ENCODE measurements at places on chromosomes 2 and 18.
A peak's percentile ranks its signal among the peaks of the same experiment; 100 is the strongest.

- no peak for DNase-seq
These were observed 99.6 kb downstream of the ZFP36L2 start for GRCh38 chr2:43126817-43127207.

DNA sequence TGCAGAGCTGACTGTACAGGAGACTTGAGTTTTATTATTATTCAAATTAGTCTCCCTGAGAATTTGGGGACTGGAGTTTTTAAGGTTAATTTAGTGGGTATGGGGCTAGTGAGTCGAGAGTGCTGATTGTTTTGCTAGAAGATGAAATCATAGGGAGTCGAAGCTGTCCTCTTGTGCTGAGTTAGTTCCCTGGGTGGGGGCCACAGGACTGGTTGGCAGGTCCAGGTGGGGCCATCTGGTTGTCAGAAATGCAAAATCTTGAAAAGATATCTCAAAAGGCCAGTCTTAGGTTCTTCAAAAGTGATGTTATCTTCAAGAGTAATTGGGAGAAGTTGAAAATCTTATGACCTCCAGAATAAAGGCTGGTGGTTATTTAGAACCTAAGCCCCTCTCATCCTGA is 267.3 kb downstream of the MYCN start:
- no peak for DNase-seq

- DNase-seq, result no peak
These were observed 789.4 kb downstream of the LRP1B start for GRCh38 chr2:141341444-141341843.

GRCh38 chr2:129708221-129708967 is 271.1 kb upstream of the RAB6C start:
- DNase-seq, result no peak

DNA sequence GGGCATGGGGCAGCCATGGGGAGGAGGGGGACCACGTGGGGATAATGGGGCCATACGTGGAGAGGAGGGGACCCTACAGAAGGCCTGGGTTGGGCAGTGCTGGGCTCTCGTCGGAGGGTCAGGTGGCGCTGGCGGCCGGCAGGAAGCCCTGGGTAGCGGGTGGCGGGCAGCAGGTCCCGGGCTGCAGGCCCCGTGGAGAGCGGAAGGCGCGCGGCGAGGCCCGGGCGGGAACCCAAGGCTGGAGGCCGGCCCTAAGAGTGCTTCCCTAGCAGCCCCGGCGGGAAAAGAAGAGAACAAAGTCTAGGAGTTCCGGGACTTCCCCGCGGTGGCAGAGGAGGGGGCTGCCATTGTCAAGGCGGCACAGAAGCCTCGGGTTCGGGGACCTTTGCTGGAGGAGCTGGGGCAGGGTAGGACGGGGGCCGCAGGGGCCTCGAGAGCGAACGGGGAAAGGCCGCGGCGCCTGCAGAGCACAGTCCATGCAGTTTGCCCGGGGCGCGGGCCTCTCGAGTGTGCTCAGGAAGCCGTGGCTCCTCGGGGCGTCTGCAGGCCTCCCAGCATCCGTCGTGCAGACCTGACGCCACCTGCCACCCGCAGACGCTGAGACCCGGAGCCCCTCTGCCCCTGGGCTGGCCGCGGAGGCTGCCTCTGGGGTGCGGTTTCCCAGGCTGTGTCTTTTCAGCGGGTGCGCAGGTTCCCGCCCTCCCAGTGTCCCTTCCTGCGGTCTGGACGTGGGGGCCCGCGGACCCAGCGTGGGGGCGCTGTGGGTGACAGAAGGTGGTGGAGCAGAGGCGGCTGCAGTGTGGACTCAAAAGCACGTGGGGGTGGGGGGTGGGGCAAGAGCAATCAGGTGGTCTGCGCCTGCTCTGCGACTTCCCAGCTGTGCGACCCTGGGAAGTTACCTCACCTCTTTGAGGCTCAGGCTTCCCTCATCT is 19.4 kb upstream of the NCL start:
- DNase-seq, result peak; percentile 10

- DNase-seq, result no peak
These were observed 11.1 kb upstream of the KLHL30 start for GRCh38 chr2:238127165-238128060.

GRCh38 chr2:71941726-71942525 is 205.7 kb downstream of the CYP26B1 start:
- no peak for DNase-seq

DNA sequence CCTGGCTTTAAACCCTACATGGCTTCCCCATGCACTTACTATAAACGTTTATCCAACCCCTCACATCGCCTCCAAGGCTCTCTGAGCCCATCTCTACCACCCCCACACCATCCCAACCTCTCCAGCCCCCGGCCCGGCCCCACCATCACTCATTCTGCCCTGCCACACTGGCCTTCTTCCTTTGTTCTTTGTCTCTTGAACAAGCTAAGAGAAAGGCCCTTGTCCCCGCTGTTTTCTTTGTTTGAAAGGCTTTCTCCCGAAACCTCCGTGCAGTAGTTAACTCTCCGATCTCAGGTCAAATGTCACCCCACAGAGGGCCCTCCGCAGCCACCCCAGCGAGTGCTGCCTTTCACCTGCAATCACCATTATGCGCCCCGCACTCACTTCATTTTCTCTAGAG is 100.4 kb downstream of the AFF3 start:
- no peak for DNase-seq

- no peak for DNase-seq
These were observed 18.8 kb downstream of the NEMP2 start for GRCh38 chr2:190515687-190516086.

DNA sequence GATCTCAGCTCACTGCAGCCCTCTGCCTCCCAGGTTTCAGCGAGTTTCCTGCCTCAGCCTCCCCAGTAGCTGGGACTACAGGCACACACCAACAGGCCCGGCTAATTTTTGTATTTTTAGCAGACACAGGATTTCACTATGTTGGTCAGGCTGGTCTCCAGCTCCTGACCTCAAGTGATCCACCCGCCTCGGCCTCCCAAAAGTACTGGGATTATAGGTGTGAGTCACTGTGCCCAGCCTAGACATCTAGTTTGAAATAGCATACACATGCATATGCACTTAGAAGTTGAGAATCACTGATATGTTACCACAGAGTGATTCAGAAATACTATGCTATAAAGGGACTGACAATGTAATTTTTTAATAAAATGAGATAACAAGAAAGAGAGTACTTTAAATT is 69.8 kb upstream of the CDKL4 start:
- no peak for DNase-seq

GRCh38 chr2:216911886-216912285 is 52.0 kb upstream of the TNP1 start:
- no peak for DNase-seq

DNA sequence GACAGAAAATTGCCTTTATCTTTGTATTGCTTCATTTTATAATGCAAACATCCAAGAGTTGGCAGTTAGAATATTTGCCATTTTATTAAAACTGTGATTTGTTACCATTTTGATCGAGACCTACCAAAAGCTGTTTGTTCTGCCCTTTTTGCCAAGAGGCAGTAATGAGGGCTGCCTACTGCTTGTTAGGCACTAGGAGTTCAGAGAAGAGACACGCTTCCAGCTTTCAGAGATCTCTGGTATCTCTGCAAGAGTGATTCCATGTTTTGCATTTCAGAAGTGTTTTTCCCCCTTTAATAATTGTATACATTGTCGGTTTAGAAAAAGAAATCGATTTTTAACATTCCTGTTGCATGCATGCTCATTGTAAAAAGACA is 628 bp downstream of the MRPL30 start:
- DNase-seq, result no peak

DNA sequence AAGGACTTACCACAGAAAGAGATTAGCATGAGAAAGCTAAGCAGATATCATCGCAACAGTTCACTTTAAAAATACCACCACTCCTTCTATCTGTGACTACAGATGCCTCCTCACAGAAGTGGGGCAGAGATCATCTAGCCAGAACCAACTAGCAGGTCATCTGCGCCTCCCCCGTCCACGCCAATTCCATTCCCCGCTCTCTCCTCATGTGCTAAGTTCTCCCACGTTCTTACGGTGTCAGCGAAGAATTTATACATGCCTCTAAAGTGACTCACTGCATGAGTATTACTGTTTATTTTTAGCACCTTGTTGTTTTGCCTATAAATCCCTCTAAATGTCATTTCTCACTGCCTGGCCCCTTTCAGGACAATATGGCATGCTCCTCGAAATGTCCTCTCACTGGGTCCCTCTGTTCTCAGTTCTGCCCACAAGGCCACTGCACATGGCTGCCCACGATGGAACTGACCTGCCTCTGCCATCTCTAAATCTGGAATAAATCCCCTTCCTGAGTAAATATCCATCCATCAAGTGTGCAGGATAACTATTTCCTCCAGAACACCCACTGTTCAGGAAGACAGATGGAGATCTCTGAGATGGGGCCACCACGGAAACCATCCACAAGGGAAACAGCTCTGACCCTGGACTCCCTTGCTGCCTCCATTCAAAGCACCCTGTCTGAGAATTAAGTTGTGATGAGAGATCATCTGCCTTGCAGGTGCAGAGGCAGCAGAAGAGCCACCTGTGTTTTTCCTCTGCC is 137.7 kb downstream of the IRS1 start:
- no peak for DNase-seq

- no peak for DNase-seq
These were observed 11.3 kb downstream of the GLS start for GRCh38 chr2:190891889-190892288.

DNA sequence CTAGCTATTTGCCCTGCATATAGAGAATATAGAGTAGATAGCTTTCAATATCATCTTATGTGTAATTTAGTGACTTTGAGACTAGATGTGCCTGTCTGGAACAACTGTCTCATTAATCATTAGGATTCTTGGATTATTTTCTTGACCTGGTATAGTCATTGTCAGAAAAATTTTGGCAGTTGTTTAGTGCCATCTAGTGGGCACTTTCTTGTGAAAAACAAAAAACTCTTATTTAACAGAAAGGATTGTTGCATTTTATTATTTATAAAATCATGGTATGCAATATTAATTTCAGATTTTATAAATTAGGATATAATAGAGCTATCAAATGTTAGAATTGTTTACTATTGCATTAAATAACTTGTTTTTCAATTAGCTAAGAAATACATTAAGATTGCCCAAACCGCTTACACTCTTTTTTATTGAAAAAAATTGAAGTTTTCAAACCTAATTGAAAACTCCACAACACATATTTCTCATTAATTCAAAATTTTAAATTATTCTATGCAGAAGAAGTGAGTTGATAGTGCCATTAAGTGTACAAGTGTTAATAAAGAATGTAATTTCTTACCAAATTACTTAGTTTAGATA is 80.3 kb downstream of the DYNAP start:
- DNase-seq, result no peak

DNA sequence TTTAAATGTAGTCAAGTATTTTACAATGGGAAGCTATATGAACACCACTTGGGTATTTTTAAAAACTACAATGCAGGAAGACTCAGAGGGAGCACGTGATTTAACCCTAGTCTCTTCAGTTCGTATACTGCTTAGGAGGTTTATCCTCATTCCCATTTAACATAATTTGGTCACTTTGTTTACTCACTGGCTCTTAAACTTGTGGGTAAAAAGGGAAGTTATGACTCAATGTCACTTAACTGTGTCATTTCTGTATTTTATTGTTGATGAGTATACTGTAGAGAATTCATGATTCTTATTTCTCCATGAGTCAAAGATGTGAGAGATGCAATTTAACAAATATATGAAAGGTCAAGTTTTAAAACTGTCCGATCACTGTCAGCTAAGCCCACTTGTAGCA is 48.2 kb downstream of the SLC66A3 start:
- no peak for DNase-seq

GRCh38 chr2:66850376-66850775 is 415.5 kb downstream of the MEIS1 start:
- DNase-seq, result no peak

DNA sequence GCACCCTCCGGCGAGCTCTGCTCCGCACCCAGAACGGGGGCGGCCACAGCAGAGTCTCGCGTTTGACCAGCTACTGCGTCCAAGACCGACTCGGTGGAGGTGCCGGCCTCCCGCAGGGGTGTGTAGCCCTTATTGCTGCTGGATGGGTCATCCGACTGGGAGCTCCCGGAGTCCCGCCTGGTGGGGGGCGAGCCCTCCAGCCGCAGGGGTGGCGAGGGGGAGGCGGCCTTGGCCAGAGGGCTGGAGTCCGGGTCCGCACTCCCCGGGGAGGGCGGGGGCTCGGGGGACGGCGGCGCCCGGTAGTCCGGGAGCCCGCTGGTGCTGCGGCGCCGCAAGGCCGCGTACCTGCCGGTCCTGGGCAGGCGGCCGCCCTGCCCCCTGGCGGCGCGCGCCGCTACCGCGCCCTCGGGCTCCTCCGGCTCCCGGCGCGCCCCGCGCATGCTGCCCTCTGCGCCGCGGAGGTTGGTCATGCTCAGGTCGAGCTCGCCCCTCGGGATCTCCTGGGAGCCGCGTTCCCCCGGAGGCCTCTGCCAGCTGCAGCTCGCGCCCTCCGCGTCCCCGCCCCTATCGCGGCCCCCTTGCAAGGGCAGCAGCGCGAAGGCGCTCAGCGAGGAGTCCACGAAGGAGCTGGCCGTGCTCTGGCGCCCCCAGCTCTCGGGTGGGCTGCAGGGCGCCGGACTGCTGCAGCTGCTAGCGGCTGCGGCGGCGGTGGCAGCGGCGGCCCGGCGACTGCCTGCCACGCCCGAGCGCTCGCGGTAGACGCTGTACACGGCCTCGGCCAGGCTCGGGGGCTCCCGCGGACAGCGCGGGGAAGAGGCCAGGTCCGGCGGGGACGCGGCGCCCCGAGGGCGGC is 4.8 kb downstream of the TMEM200C start:
- DNase-seq, result peak; percentile 37

DNA sequence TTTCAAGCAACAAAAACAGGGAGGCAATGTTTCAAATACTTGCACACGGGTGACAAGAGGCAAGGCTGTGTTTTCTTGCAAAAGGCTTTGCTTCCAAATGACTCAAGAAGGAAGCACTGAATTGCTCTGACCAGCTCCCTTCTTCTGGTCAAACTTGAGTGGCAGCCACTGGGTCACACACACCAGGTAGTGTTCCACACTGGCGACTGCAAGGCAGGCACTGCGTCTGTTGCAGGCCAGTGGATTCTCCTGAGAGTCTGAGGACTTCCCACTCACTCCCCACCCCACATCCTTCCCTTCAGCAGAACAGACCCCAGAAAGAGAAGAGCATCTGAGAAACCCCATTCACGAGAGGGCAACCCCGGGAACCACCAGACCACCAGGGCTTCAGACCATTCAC is 19.8 kb downstream of the PARD6G start:
- no peak for DNase-seq
